Suppressor macrophage treated with lipopolysaccharide for 4 hours (primary cell): ENCODE measurements at places on chromosomes 11 and 22.

DNA sequence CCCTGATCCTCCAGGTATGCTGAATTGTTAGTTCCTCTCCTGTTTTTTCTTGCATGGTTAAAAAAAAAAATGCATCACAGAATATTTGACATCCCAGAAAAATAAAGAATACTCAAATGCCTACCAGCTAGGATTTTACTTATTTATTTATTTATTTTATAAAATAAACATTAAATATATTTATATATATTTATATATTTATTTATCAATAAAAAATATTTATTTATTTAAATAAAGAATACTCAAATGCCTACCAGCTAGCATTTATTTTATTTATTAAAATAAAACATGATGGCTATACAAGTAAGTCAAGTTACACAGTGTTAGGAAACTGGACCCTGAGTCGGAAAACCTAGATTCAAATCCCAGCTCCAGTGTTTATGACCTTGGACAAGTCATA is 164.1 kb downstream of the NAV2 start:
- DNase-seq, result no peak

- DNase-seq, result no peak
These were observed 432.7 kb downstream of the TBC1D22A start for GRCh38 chr22:47195156-47195483.

DNA sequence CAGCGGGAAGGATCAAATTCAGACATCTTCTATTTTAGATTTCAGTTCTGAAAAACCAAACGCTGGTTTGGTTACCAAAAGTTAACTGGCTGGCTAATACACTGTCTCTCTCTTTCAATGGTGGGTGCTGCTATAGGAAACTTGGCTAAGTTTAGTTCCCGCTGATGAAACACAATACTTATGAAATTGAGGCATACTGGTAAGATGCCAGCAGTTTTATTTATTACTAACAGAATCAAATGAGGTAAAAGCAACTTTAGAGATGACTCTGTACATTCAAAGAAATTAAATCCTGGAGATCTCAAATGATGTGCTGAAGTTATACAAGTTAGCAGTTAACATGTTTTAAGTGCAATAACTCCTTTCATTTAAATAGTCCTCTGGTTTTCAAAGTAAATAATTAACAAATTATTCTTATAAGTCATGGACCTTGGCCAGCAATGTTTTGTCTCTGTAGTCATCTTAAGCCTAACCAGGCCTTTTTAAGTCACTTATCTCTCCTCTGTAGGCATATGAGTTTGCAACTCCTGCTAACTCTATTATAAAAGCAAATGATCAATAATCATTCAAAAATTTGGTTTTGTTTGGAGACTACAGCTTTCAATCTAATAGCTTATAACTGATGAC is 54.8 kb downstream of the PAK1 start:
- DNase-seq, result peak; percentile 29

DNA sequence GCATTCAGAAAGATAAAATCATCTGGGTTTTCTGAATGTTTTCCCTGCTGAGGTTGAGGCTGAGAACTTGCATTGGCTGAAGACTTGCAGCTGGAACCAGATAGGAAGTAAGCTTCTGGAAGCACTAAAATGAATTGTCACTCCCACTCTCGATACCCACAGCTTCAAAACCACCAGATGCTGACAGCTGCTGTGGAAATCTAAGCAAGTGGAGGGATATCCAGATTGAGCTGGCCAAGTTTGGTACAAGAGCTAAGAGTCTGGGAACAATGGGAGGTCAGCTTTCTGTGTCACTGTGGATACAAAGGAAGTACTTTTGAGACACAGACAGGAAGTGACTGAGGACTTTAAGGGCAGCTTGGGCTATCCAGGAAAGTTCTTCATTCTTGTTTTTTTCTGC is 51.3 kb upstream of the CD44 start:
- DNase-seq, result peak; percentile 71

- DNase-seq, result no peak
These were observed 13.2 kb downstream of the ZNF70 start for GRCh38 chr22:23737696-23738095.

GRCh38 chr22:20404881-20405280 is 10.9 kb downstream of the ZNF74 start:
- DNase-seq, result no peak

- DNase-seq, result no peak
These were observed 268.8 kb downstream of the DDX10 start for GRCh38 chr11:108933630-108934029.

DNA sequence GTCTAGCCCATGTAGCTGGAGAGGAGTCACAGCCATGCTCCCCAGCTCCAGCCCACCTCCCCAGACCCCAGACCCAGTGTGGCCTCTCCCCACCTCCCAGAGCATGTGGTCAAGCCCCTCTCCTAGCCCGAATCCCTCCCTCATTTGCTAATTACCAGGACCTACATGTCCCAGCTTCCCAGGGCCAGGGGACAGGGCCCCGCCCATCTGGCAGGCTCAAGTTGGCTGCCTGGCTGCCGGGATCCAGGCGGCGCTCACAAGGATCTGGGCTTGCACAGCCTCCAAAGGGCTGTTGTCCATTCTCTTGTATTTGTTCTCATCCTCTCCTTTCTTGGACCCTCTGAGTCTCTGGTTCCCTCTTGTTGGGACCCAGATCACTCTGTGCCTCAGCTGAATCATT is 4.6 kb upstream of the MIF start:
- no peak for DNase-seq

DNA sequence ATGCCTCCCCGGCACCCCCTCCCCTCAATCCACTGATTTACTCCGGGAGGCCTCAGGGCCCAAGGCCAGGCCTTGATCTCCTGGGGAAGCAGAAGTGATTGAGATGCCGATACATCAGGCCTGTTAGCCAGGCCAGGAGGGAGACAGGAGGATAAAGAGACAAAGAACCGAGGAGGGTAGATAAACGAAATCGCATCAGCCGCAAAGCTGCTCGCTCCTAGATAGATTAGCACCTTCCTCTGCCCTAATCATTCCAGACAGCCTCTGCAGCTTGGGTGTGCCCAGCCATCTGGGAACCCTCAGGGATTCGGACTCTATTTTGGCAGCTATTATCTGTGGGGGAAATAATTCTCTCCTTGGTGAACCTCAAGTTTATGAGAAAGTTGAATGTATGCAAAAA is 121.2 kb downstream of the ABTB2 start:
- DNase-seq, result no peak

GRCh38 chr22:33893512-33893911 is 26.8 kb downstream of the LARGE1 start:
- no peak for DNase-seq

DNA sequence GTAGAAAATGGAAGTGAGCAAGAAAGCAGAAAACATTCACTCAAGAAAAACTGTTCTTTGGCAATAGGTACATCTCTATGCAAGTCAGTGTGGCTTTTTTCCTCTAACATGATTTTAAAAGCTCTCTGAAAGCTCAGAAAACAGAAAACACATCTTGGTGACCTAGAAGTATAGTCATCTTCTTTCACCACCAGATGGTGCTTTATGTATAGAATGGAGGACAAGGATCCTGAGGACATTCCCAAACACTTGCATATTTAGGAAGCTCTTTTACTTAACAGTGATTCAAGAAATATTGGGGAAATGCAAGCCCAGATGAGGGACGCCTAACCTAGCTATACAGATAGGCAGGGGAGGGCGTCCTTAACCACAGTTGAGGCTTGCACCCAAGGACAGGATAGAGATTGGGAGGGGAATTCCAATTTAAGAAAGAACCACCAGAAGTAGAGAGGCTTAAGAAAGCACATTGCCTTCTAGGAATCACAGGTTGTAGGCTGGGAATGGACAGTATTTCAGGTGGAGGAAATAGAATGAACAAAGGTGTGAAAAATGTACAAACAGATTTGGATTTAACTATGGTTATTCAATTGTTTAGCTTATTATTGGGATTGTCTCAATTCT is 13.8 kb upstream of the CCDC81 start:
- no peak for DNase-seq
